ENCODE measurements at places on chromosomes 6 and 20.

DNA sequence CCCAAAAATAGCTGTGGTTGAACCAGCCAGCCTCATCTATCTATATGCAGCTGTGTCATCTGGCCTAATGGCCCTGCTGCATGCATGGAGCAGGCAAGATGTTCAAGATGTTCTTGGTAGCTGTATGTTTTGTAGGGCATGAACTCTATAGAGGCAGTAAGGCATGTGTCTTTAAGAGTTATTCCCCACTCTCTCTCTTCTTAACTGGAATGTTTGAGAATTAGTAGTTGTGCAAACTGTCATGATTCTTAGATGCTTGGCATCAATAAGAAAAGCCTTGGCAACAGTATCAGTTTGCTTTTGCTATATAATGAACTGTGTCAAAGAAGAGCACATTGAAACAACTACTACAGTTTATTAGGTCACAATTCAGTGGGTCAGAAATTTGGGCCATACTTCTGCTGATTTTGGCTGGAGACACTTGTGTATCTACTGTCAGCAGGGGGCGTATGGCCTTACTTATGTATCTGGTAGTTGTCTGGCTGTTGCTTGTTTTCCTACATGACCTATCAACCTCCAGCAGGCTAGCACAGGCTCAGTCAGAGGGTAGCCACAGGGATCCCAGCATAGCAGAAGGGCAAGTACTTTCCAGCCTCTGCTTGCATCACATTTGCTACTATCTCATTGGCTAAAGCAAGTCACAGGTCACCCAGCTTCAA is 56.1 kb upstream of the LAMP5 start:
- DNase-seq = peak; percentile 29

DNA sequence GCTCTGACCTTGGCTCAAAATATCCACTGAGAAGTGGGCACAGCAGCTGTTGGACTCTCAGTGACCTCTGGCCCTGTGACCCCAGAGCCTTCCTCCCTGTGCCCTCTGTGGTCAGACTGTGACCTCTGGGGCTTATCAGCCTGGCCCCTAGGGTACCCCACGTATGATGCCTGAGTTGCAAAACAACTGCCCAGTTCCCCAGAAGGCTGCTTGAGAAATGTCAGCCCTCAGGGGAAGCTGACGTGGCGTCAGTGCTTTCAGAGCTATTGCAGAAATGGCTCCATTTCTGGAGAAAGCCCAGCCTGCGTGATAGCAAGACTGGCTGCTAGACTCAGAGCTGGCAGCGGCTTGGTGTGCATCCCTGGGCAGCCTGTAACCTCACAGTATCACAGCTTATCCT is 31.5 kb upstream of the TGM2 start:
- DNase-seq = no peak

GRCh38 chr6:39707962-39708683 is 17.1 kb downstream of the KIF6 start:
- DNase-seq = no peak

DNA sequence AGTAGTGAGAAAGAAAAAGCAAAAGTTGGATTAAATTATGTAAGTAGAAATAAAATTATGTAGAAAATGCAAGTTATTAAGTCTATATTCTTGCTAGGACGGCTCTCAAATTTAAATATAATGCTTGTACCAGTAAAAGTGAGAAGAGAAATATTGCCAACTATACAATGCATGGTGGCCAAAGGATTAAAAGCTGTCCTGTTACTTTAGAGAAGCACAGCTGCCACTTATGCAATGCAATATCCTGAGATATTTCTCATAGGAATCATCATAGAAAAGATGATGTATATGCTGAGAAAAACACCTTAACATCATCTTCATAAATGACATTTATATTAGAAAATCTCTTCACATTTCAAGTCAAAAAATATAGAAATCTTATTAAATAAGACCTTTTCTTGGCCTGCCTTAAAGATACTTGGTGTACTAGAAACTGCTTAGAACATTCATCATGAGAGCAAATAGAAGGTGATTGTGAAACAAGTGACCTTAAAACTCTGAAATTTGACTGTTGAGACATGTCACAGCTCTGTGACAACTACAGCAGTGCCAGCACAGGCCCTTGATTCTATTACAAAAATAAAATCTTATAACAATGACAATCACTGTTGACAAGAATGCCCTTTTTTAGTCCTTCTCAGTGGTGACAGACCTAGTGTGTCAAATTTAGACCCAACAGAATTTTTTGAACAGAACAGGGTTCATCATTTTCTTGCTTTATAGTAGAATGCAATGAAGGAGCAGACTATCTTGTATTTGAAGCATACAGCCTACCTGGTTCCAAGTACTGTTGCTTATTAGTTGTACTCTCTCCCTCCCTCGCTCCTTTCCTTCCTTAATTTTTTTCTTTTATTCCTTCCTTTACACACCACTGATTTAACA is 173.1 kb downstream of the CLVS2 start:
- DNase-seq = no peak

- DNase-seq = no peak
These were observed 40.7 kb upstream of the MROH8 start for GRCh38 chr20:37219751-37220668.

DNA sequence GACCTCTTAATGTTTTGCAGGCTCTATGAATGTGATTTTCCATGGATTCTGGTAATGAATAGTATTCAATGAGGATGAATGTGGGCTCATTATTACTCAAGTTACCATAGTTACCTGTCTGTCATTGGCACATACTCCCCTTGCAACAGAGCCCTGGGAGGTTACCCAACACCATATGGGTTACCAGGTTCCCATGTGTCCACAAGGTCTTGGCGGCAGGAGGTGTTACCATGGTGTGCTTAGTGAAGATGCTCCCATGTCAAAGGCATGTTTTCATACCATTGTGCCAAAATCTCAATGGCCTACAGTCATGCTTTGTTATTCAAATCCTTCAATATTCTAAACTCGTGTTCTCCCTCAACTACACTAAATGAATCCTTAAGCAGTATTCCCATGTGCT is 232.5 kb downstream of the HDGFL1 start:
- DNase-seq = no peak

DNA sequence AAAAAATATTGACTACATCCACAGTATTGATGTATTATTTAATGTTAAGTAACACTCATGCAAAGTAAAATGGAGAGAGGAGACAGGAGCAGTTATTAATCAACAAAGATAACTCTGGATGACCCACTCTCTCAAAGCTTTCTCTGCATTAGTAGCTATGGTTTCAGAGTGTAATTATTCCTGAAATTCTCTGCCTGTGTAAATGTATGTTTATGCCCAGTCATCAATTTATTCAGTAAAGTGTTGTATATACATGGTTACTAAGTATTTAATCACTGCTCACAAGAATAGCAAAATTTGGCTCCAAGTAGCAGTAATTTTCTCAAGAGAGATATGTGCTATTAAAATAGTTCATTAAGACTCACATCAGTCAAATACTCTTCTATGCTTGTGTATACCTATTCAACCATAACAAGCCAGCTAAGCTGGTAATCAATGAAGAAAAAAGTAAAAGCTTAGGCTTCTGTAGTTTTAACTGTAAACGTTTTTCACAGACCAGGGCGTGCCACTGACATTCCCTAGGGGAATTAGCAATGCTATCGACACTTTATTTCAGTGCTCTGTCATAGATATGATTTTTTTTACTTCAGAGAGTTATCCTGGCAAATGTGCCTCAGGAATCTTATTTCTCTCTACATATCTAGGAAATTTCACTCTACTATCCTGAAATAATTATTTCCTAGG is 54.0 kb upstream of the RAB32 start:
- no peak for DNase-seq

GRCh38 chr20:47540443-47541354 is 39.0 kb downstream of the NCOA3 start:
- peak; percentile 64 for DNase-seq

GRCh38 chr20:2143594-2143993 is 42.0 kb downstream of the STK35 start:
- DNase-seq = no peak

DNA sequence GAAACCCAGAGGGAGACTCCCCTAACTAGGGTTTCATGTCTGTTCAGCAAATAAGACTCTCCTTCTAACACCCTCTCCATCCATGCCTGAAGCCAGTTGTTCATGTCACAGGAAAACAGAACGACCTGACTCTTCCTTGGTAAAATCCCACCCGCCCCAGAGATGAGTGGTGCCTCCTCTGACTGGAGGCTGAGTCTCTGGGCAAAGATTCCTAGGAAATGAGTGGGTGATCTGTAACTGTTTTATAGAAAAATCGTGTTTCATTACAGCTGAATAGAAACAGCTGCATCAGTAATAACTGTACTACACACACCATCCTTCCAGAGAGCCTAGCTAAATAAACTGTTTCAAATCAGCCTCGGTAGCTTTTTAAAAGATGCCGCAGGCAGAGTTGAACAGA is 37.4 kb upstream of the MRPS10 start:
- no peak for DNase-seq

DNA sequence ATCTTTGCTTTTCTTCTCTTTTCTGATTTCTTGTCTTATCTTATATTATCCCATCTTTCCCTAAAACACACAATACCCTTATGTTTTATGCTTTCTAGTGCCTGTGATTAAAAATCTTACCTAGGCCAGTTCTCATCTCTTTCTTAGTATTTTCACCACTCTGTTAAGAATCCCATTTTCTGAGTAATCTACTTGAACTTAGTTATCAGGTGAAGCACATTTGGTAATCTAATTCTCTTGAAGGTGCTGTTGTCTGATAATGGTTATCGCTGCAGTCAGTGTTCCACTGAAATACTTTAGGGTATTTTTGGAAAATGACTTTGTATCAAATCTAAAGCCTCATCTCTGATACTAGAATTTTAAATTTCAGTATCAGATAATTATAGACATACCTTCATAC is 192.5 kb upstream of the MAN1A1 start:
- no peak for DNase-seq

- DNase-seq = no peak
These were observed 51.7 kb downstream of the VSTM2L start for GRCh38 chr20:37954626-37955025.

DNA sequence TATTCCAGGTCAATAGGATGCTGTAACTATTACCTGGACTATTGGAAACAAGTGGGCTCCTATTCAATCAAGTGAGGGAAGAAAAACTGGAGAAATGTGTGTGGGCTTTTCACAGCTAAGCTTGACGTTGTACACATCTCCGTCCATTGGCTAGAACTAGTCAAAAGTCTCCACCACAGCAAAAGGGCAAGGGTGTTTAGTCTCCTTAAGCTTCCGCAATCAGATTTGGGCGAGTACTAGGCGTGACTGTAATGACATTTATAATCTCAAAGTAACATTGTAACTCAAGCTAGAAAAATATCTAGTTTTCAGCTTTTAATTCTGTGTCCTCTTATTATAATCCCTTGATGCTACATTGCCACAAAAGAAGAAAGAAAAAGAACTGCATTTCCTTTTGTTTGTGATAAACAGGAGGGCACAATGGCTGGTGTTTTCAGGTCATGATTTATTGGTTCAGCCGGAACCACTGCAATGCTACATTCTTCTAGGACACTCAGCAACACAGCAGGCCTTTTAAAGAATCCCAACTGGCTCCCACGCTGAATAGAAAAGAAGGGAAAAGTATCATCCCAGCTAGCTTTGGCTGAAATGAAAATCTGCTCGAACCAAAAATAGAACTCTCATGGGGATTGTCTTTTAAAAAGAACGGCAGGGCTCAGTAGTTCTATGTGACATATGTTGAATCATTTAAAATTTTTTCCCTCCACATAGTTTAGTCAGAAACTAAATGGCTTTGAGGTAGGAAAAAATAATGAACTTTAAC is 387.7 kb downstream of the BTBD3 start:
- no peak for DNase-seq

DNA sequence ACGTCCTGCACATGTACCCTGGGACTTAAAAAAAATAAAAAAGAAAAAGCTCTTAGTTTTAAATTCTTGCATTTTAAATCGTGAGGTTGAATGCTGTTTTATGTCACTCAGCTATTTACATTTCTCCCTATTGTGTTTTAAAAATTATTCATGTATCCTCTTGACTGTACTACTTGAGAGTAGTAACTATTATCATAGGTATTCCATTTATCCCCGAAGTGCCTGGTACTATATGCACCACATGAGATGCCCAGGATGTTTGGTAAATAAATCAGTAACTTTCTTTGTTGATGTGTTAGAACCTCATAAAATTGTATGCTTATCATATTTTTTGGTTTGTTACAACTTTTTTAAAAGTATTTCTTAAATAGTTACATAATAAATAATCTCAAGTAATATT is 18.4 kb downstream of the MAP3K4 start:
- no peak for DNase-seq

DNA sequence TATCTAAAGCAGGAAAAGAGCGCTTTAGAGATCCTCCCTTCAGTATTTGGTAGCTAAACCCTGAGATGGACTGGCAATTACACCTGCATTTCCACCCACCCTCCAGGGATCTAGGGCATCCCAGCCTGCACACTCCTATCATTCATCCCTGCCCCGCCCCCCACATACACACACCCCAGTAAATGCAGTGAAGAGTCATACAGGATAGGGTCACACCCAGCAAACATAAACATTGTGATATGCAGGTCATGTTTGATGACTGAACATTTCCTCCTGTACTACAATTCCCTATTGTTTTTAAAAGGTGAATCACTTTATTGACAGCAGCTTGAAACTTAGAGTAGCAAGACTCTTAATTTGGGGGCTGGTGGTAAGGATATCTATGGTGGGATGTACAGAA is 112.9 kb downstream of the FOXO3 start:
- no peak for DNase-seq

DNA sequence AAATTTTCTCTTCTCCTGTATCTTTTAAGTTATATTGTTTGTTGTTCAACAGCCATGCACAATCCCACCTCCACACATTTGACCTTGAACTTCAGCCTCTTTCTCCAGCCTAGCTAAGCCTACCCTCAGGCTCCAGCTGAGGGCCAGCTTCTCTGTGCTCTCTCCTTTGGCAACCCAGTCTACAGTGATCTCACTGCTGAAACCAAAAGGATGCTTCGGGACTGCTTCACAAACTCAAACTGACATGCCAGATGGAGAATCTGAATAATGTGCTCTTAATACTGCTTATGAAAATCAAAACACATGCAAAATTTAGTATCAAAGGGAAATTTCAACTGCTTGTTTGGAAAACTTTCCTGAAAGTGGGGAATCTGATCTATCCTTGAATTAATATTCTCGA is 16.1 kb upstream of the RIN2 start:
- DNase-seq = no peak

DNA sequence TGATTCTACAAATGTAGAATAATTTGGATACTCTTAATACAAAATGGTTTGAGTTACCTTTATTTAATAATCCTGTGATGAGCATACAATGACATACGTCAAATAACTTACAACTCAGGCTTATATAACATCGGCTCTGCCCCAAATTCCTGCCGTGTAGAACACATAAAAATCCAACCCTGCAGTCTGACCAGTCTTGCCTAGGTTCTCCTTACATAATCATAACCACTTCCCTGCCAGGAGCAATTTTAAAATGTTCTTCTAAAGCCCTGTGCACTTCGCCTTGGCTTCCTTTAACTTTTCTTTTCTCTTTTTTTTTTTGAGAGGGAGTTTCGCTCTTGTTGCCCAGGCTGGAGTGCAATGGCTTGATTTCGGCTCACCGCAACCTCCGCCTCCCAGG is 16.2 kb upstream of the IER3 start:
- no peak for DNase-seq

DNA sequence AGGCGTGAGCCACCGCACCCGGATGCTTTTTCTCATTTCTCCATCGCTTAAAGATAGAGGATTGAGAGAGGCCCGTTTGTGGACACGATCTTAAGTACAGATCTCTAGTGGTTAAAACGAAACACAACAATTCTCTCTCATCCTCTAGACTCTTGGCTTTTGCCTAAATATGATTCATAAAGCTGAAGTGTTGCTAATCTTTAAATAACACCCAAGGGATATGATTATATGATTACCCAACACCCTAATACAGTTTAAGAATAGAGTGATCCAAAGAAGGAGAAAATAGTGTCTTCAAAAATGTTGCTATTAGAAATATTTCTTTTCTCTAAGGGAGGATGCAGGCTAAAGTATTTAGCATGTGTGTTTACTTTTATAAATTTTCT is 50.4 kb downstream of the MTHFD1L start:
- no peak for DNase-seq

Measured in HuH-7.5 (cell line).